ENCODE measurements at places on chromosomes 3 and 15.

DNA sequence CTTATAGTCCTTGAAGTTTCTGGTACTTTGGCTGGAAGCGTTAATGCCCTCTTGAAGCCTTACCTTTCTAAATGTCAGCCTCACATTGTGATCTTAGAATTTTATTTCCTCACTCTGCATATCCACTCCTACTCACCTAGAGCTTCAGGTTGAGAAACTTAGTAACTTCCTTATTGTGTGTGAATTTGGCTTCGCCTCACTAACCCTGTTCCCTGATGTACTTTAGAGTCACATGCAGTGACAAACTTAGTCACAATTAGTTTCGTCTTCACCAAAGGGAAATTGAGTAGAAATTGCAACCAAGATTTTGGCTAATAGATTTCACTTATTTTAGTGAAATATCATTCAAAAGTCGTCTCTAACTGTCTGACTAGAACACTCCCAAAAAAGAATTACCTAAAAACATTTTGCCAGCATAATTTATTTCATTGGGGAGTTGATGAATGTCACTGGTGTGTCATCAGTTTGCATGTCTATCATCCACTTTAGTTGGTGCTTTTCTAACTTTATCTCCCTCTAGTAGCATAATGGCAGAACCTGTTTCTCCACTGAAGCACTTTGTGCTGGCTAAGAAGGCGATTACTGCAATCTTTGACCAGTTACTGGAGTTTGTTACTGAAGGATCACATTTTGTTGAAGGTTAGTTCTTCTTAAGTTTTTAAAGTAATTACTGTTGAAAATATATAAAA lies 960 bp downstream of the MFN1 start:
- no peak for DNase-seq

DNA sequence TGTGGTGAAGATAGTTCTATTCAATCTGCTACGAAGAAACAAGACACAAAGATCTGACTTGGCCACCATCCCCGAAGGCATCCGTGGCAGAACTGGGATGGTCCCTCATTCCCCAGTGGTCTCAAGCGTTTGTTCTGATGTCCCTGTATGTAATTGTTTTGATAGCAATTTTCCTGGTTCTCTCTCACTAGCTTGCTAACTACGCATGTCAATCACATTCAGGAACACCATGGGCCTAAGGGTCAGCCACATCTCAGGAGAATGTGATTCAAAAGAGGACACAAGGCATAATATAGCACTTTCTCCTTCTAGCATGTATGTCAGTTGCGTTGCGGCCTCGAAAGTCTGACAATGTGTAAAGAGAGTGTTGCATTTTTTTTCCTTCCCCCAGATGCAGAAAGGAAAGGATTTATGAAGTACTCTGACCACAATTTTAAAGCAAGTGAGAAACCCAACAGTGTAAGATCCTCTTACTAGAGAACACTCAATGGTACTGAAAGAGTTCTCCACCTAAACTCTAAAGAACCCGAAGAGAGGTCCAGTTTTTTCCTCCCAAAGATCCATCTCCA lies 32.0 kb upstream of the TCF12 start:
- no peak for DNase-seq

DNA sequence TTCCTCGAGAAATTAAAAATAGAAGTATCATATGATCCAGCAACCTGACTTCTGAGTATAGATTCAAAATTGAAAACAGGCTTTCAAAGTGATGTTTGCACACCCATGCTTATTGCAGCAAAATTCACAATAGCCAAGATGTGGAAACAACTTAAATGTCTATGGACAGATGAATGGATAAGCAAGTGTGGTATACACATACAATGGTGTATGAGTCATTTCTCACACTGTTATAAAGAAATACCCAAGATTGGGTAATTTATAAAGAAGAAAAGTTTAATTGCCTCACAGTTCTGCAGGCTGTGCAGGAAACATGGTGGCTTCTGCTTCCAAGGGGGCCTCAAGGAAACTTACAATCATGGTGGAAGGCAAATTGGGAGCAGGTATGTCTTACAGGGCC lies 100.8 kb downstream of the KLF13 start:
- no peak for DNase-seq

DNA sequence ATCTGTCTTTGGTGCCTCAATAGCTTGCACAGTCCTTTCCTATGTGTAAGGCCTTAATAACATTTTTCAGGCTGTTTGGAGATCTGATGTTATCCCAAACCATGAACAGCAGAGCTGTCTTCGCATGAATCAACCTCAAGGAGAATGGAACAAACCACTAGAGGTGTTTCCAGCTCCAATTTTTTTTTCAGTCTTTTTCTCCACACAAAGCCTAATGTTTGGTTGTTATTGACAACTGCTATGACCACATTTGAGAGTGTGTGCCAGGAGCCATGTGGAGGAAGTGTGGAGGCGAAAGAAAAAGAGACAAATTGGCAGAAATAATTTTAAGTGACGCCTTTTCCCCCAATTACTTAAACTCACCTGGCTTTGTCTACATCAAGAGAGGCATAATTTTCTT lies 38.7 kb downstream of the RTP4 start:
- DNase-seq = no peak

DNA sequence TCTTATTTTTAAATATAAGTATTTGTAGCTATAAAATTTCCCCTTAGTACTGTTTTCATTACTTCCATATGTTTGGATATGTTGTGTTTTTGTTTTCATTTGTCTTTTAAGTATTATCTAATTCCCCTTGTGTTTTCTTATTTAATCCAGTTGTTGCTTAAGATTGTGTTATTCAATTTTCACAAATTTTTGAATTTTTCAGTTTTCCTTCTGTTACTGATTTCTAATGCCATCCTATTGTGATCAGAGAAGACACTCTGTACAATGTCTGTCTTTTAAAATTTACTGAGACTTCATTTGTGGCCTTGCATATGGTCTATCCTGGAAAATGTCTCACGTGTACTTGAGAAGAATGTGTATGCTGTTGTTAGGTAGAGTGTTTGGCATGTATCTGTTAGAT lies 795.6 kb upstream of the CFAP20DC start:
- DNase-seq = no peak

- DNase-seq = no peak
Observed at GRCh38 chr15:69149803-69150202, 10.6 kb upstream of the GLCE start.

DNA sequence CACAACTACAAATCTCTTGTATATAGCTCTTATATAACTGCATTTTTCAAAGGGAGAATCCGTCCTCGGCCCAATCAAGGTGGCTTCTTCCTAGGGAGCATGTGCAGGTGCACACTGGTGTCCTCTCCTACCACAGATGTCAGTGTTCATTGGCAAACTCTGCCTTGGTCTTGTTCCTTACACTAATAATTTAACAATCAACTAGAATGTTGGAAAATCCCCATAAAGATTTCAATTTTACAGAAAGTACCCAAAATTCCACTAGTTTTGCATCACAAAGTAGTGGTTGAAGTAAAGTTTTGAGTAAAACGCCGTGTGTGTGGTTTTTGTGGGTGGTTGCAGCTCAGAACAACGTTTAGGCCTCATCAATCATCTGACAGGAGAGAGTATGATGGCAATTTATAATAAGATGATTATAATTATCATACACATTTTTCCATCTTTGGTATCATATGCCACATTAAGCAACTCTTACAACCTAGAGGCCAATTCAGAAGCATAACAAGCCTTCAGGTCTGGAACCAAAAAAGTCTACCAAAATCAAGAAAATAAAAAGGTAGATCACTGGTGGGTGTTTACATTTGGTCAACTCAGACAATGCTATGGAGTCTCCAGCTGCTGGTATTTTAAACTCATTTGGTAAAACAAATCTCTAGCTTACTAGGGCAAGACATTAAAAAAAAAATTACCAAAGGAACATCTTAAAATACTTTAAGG lies 128.9 kb upstream of the BHLHE40 start:
- no peak for DNase-seq

GRCh38 chr3:69540706-69541581 lies 155.1 kb upstream of the FRMD4B start:
- no peak for DNase-seq

DNA sequence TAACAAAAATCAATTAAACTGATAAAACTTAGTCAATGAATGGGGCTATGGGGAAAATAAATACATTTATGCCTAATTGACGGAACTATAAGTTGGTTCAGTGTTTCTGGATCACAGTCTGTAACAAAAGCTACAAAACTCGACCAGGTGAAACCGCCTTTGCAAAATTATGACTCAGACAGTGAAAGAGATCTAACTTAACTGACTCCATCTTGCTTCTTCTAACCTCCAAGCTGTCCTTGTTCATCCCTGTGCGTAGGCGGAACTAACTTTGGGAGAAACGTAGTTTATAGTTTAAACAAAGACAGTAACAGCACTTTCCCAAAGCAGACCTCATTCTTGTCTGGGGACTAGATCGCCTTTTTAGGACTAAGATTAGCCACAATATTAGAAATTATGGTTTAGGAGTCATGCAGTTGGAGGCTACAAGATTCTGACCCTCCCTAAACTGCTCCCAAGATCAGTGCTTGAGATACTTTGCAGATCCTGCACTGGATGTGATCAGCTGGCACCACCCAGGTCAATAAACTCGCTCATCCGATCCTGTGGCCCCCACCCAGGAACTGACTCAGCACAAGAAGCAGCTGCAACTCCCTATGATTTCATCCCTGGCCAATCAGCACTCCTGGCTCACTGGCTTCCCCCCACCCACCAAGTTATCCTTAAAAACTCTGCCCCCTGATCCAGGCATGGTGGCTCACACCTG lies 7.2 kb upstream of the MFGE8 start:
- no peak for DNase-seq

DNA sequence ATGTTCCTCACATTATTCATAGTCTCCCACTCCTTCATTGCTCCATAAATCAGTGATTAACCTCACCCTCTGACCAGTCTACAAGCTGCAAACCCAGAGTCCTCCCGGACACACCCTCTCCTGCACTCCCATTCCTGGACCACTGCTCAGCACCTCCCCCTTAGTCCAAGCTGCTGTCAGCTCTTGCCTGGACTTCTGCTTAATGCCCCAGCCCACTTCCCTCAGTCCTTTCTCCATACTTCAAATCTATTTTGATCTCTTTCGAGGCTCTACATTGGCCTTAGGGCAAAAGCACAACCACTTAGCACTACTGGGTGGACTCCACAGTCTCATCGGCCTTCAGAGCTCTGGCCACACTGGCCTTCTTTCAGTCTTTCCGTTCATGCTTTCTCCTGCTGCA lies 79.4 kb upstream of the FAM98B start:
- DNase-seq = no peak

DNA sequence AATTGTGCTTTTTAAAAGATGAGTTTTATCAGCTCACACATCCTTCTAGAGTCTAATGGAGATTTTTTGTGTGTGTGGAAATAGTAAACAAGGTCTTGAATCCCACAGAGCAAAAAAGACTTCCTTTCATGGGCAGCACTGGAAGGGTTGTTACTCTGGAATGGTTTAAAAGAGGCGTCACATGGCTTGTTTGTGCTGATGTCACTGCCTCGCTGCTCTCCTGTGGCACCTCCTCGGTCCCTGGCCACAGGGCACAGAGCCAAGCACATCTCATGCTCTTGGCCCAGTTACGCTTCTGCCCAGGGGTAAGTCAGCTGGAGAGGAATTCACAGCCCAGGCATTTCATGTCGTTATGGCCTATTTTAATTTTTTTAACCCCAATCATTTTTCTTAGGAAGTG lies 53.2 kb downstream of the PGPEP1L start:
- DNase-seq = peak; percentile 29

DNA sequence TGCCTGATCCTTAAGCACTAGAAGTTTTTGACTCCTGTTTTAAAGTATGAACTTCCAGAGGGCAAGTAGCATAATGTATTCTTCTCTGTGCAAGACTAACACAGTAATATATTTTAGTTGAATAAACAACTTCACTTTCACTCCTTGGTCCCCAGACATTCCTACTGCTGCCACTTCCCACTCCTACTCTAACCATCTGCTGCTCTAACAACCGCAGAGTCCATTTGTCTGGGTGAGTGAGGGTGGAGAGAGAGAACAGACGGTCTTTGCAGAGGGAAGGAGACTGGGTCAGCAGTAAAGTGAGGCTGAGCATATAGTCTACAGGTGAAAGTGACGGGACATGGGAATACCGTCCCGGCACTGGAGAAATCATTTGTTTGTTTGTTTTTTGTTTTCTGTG lies 301.0 kb upstream of the SLCO3A1 start:
- DNase-seq = no peak

GRCh38 chr3:38836561-38836960 lies 20.5 kb upstream of the SCN10A start:
- DNase-seq = no peak

DNA sequence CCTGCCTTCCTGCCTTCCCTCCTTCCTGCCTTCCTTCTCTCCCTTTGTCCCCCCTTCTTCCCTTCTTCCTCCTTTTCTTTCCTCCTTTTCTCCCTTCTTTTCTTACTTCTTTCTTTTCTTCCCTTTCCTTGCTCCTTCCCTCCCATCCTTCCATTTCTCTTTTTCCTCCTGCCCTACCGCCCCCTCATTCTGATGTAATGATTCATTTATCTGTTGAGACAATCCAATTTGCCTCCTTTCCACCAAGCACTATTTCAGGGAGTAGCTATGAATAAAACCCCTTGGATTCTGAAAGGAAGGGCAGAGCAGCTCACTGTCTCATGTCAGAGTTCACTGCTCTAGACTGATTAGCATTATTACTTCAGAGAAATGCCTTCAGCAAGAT lies 462.6 kb downstream of the PDCD6IP start:
- DNase-seq = no peak

GRCh38 chr3:11636394-11636770 lies 7.3 kb downstream of the VGLL4 start:
- no peak for DNase-seq

- DNase-seq = no peak
Observed at GRCh38 chr3:46670000-46670890, 23.2 kb downstream of the ALS2CL start.

DNA sequence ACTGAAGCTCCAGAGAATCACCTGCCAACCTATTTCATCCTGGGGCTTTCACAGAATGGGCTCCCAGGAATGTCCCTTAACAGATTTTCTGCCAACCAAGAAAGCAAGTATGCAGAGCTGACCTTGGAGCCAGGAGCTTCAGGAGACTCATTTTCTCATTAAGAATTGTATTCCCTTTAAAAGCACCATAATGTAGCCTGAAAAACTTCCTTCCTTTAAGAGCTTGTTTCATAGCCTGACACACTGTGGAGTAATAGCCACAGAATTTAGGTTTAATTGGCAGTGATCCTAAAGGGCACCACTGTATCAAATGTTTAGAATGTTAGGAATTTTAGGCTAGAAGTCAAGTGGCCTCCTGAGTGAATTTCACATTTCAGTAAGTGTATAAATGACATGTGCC lies 309.8 kb downstream of the GBE1 start:
- DNase-seq = no peak
